Tibial nerve (tissue), 4 donors: ENCODE measurements at places on chromosomes 4 and X.

DNA sequence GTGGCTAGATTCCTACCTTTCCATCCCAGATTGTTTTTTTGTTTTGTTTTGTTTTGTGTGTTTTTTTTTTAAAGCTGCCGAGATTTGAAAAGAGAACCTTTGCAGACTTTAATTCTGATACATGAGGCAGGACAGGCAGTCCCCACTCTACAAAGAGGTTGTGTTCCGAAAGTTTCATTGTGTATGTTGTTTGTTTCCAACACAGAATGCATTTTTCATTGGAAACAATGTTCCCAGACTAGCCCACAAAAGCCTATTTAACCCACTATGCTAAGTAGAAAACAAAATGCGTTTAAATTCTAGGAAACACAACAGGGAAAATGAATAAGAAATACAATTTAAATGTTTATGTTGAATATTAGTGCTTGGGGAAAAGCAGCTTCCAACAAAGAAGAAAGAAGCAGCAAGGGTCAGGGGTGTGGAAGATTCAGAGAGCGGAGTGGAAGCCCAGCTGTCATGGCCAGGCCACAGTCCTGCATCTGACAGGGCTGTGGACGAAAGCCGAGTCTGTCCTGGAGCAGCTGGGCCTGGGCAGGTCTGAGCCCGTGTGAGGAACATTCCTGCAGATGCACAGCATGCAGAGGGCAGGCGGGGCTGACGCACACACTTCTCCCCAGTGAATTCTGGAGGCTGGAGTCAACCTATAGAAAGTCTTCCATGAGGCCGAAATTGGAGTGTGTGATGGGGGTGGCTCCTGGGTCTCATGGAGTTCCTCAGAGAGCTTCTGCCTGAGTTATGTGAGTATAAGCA, 12.4 kb upstream of the SETD7 start:
- DNase-seq, result no peak

DNA sequence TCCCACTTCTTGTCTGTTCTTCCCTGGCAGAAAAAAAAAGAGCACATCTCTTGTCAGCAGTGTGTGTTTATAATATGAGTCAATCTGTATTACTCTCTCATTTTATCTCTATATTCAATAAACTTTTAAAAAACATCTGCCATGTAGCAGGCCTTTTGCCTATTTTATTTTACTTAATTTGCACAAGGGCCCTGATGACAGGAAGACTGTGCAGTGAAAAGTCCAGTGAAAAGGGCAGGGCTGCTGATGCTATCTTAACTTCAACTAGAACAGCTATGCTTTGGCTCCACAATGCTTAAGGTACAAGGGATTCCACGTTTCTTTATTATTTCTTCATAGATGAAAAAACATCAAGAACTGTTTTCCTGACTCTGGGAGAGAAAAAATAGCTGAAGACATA, 97.0 kb upstream of the DGKK start:
- no peak for DNase-seq

DNA sequence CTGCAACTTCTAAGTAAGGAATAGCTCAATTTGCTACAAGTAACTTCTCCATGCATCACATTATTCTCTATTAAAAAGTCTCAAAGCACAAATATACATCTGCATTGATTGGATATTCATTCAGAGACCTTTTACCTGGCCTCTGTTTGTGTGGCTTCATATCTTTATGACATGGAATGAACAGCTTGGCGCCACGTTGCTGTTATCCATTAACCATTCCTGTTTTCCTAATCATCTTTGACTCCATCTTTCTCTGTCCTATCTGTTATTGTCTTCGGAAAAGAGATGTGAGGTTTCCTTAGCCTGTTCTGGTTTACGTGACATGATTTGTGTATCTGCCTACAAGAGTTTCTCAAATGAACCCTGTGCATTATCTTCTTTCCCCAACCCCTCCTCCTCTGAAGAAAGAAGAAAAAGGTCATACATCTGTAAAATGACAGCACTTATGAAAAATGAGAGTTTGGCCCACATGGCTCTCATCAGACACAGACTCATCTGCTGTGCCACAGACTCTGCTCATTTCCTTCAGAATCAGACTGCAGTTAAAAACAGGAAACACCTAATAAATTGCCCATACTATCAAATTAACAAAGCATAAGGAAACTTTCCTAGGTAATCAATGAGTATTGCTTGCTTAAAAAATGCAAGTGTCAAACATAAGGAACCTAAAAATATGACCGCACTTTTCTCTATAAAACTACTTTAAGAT, 347.6 kb upstream of the FAM241A start:
- DNase-seq, result no peak

GRCh38 chrX:11754958-11755645, 2.9 kb upstream of the MSL3 start:
- DNase-seq, result no peak

- DNase-seq, result no peak
Measured at GRCh38 chr4:141196227-141196933, 24.3 kb upstream of the ZNF330 start.

DNA sequence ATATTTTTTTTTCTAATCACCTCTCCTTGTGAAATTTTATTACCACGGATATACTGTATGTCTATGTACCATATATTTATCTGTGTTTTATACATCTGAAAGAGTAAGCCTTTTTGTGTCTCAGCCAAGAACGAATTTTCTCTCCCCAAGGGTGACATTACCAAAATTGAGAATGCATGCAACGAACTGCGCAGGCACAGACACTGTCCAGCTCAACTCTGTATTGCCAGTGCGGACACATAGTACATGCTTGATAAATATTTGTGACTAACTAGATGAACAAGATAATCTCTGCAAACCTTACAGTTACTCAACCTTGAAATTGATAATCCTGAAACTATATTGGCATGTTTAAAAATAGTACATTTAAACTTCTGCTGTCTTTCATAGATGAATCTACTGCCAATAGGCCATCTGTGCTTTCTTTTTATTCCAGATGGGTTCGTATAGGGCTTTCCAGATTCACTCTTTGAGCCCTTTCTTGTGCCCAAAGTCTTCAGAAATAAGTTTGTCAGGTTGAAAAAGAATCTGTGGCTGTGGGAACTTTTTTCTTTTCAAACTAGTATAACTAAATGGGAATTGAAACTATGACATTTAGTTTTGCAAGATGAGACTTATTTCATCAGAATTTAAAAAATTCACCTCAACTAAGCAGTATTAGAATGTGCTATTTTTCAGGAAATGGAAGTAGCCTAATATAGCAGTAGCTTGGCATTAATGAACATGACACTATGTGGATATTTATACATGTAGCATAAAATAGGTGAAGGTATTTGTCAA, 38.9 kb downstream of the DTHD1 start:
- DNase-seq, result no peak

DNA sequence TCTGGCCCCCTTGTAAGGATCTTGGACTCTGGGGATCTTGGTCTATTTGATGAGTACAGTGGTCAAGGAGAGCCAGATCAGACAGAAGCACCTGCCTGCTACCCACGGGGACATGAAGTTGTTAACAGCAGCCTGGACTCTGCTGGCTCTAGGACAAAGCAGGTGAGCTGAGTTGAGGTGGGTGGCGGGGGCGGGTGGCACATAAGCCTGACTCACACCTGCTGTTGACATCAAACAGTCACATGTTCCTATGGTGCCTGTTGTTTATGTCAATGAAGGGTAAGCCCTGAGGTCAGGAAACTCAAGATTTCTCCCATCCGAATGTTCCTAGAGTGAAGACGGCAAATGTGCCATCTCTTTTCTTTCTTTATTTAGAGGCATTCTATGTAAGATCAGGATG, 50.1 kb upstream of the CLNK start:
- DNase-seq, result no peak

DNA sequence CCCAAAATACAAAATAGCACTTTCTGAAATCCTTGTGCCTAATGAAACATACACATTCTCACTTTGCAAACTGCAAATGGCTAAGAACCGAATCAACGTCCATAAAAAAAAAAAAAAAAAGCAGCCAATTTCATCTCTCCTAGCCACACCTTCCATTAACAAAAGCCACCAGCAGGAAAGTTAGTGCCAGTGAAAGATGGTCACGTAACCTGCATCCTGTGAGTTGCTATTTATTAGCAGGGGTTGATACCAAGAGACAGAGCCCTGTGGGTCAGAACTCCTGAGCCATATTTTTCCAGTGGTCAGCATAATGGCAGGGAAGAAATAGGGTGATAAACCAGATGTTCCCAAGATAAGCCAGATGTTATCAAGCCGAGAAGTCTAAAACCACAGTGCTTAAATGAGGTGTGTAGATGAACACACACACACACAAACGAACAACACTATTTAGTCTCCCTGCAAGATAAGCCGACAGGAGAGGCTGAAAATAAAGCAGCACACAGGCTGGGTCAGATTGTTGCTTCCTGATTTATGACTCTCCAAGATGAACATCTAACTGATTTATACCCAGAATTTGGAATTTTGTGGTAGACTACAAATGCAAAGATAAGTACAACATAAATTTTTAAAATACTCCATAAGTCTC, 11.5 kb downstream of the PPARGC1A start:
- DNase-seq, result no peak

DNA sequence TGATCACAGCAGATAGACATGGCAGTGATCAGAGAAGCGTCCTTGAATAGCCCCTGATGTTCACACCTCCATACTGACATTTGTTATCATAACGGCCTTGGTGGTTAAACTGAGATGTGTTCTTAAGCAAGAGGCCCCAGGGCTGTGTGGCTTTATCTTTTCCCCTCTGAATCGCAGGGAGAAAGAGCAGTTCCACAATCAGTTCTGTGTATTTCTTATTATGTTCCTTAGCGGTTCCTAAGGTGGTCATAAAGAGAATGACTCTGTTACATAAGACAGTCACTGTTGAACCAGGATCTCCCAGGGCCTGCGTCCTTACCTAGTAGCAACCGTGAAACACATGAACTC, 52.8 kb upstream of the CBR4 start:
- DNase-seq, result no peak
